ENCODE measurements at places on chromosomes 2 and 18.

DNA sequence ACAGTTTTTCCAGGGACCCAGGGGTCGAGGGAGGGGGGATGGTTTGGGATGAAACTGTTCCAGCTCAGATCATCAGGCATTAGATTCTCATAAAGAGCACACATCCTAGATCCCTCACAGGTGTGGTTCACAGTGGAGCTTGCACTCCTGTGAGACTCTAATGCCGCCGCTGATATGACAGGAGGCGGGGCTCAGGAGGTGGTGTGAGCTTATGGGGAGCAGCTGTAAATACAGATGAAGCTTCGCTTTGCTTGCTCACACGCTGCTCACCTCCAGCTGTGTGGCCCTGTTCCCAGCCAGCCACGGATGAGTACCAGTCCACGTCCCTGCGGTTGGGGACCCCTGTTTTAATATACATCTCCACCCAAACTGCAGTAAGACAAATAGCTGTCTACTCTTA lies 204.2 kb downstream of the AGAP1 start:
- DNase-seq = no peak
- no peaks in the 10 kb centered on the region for H3K36me3 ChIP-seq
- no peak overlapping the region for H3K27ac ChIP-seq
- H3K4me3 ChIP-seq = no peak overlapping the region
- H3K4me1 ChIP-seq = no peaks in the 10 kb centered on the region
- H3K27me3 ChIP-seq = no peaks in the 10 kb centered on the region

- H3K27me3 ChIP-seq = no peaks in the 10 kb centered on the region
- H3K4me1 ChIP-seq = peaks cover 3% of the 10 kb centered on the region
- no peak overlapping the region for H3K4me3 ChIP-seq
- no peak overlapping the region for H3K27ac ChIP-seq
These were observed 15.4 kb downstream of the MRPL44 start for GRCh38 chr2:223972656-223973102.

- peak overlapping the region; percentile 2 for H3K27ac ChIP-seq
- no peak for DNase-seq
- H3K27me3 ChIP-seq = no peaks in the 10 kb centered on the region
- no peaks in the 10 kb centered on the region for H3K36me3 ChIP-seq
- H3K4me1 ChIP-seq = peaks cover 11% of the 10 kb centered on the region
- H3K4me3 ChIP-seq = no peak overlapping the region
These were observed 19.4 kb upstream of the SP5 start for GRCh38 chr2:170695521-170696410.

- no peaks in the 10 kb centered on the region for H3K27me3 ChIP-seq
- no peak for DNase-seq
- H3K36me3 ChIP-seq = no peaks in the 10 kb centered on the region
- H3K4me1 ChIP-seq = no peaks in the 10 kb centered on the region
- no peak overlapping the region for H3K4me3 ChIP-seq
These were observed 100.7 kb downstream of the RAPGEF4 start for GRCh38 chr2:172836347-172836821.

GRCh38 chr2:124025171-124025580 lies at the start of gene CNTNAP5:
TSS of gene CNTNAP5 (plus strand) at chr2:124025287. CDS start at chr2:124025651, 364 bp downstream.
- peak; percentile 95 for DNase-seq
- no peak within 1 kb of the TSS for H3K27ac ChIP-seq
- H3K27me3 ChIP-seq = peaks cover 58% of the 10 kb centered on the region
- H3K4me1 ChIP-seq = peaks cover 4% of the 10 kb centered on the region
- no peaks in the 10 kb centered on the region for H3K36me3 ChIP-seq

DNA sequence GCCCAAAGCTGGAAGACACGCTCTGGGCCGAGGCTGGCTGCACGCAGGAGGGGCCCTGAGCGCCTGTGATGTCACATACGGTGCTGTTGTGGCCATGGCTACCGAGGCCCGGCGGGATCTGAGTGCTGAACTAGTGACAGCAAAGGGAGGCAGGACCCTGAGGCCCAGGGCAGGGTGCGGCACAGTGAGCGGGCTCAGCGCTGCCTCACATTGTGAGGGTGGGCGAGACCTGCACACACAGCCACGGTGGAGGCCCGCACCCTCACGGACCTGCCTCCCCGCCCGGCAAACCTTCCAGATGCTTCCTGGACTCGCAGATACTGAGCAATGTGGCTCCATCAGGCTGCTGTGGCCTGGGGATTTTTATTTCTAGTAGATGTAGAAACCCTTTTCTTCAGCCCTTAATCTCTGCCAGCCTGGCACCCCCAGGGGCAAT lies 133.8 kb upstream of the CTDP1 start:
- no peaks in the 10 kb centered on the region for H3K4me1 ChIP-seq
- H3K4me3 ChIP-seq = no peak overlapping the region
- H3K27me3 ChIP-seq = no peaks in the 10 kb centered on the region
- DNase-seq = peak; percentile 31
- no peaks in the 10 kb centered on the region for H3K36me3 ChIP-seq

DNA sequence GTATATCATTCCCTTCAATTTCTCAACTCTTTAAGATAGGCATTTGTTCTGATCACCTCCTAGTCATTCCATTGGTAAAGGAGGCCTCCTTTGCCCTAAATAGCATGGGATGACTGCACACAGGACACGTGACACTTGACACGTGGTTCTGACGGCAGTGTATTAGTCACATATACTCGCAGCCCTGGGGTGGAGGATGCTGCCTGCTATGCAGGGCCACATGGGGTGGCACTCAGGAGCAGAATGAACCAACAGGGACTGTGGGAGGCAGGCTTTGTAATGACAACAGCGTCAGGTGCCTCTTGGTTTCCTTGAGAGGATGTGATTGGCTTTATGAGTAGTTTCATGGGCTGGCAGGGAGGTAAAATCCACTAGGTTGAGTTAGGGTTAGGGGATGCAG lies 9.3 kb upstream of the KCNS3 start:
- no peak overlapping the region for H3K4me3 ChIP-seq
- no peaks in the 10 kb centered on the region for H3K4me1 ChIP-seq
- no peaks in the 10 kb centered on the region for H3K36me3 ChIP-seq
- H3K27me3 ChIP-seq = peaks cover 13% of the 10 kb centered on the region
- no peak for DNase-seq

GRCh38 chr2:98944775-98945174 lies 8.8 kb upstream of the CRACDL start:
- H3K27ac ChIP-seq = no peak overlapping the region
- no peaks in the 10 kb centered on the region for H3K36me3 ChIP-seq
- peaks cover 1% of the 10 kb centered on the region for H3K27me3 ChIP-seq

DNA sequence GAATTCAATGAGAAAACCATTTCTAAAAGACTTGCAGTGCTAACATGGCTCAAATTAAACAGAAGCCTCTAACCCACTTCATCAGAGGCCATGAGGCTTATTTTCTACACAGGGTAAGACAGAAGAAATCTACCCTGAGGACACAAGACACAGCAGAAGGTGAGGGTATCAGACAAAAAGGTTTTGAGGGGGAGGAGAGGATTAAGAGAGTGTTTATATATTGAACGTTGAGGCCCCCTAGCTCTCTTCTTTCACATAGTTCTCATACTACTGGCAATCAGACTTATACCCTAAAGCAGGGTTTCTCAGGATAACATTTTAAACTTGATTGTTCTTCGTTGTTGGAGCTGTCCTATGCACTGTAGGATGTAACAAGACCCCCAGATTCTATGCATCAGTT lies 21.4 kb downstream of the ORC4 start:
- H3K4me1 ChIP-seq = peaks cover 3% of the 10 kb centered on the region
- peaks cover 15% of the 10 kb centered on the region for H3K36me3 ChIP-seq
- no peaks in the 10 kb centered on the region for H3K27me3 ChIP-seq
- DNase-seq = no peak
- no peak overlapping the region for H3K4me3 ChIP-seq
- no peak overlapping the region for H3K27ac ChIP-seq

- H3K4me3 ChIP-seq = no peak overlapping the region
- no peak for DNase-seq
- H3K36me3 ChIP-seq = no peaks in the 10 kb centered on the region
- H3K4me1 ChIP-seq = no peaks in the 10 kb centered on the region
These were observed 104.5 kb downstream of the ZEB2 start for GRCh38 chr2:144415386-144415785.

DNA sequence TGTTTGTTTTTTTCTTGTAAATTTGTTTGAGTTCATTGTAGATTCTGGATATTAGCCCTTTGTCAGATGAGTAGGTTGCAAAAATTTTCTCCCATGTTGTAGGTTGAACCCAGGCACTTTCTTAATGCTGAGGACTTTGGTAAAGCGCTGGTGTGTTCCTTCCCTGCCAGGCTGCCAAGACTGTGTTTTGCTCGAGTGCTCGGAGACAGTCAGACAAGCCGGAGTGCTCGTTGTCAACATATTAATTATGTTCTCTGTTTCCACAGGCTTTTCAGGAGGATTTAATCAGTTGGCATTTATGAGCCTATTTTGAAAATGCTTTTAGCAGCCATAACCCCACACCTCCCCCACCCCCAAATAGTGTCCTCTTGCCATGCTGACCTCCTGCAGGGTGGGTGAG lies 6.4 kb downstream of the MTCL1 start:
- no peaks in the 10 kb centered on the region for H3K36me3 ChIP-seq
- DNase-seq = no peak
- H3K27me3 ChIP-seq = peaks cover 7% of the 10 kb centered on the region
- H3K4me3 ChIP-seq = no peak overlapping the region

- H3K36me3 ChIP-seq = no peaks in the 10 kb centered on the region
- H3K27ac ChIP-seq = no peak overlapping the region
- peak; percentile 71 for DNase-seq
- no peak overlapping the region for H3K4me3 ChIP-seq
- no peaks in the 10 kb centered on the region for H3K27me3 ChIP-seq
These were observed 141.7 kb downstream of the ARL4C start for GRCh38 chr2:234355021-234355720.

DNA sequence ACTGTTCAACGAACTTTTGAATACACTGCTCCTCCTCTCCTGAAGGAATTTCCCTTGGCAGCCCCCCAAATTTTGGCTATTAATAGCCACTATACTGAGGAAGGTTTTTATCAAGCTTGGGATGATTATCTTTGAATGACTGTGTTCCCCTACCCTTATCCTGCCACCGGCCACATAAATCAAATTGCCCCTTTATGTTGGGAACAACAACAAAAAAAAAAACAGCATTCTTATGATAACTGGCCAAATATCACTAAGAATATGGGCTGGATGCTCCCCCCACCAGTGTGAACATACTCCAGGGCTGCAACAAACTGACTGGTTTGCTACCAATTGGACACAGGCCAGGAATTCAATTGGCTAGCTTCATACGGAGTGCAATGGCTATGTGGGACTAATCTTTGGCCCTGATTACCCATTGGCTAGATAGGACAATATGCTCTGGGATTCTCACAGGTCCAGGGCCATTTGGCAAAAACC lies 20.6 kb downstream of the DUSP11 start:
- no peak overlapping the region for H3K4me3 ChIP-seq
- peaks cover 73% of the 10 kb centered on the region for H3K36me3 ChIP-seq
- no peaks in the 10 kb centered on the region for H3K27me3 ChIP-seq
- no peak overlapping the region for H3K27ac ChIP-seq
- DNase-seq = no peak

- peaks cover 15% of the 10 kb centered on the region for H3K4me1 ChIP-seq
- no peaks in the 10 kb centered on the region for H3K36me3 ChIP-seq
- no peak overlapping the region for H3K27ac ChIP-seq
- no peak for DNase-seq
- no peaks in the 10 kb centered on the region for H3K27me3 ChIP-seq
These were observed 54.4 kb downstream of the LBH start for GRCh38 chr2:30285758-30286157.

DNA sequence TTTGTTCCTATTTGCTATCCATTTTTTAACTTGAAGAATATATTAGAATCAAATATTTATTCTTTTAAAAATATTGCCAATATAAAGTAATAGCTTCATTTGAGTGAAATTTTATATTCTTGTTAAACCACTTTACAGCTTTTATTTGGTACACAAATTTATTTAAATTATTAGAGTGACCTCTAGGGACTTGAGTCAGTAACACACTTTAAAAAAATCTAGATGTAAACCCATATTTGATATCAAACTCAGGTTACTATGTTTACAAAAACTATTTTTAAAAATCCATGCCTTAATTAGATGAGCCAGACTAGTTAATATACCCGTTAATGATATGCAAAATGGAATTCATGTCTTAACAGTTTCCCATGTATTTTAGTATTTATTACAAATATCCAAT lies 134.6 kb downstream of the MAP4K4 start:
- no peak overlapping the region for H3K27ac ChIP-seq
- H3K4me3 ChIP-seq = no peak overlapping the region
- no peaks in the 10 kb centered on the region for H3K27me3 ChIP-seq

- no peak overlapping the region for H3K4me3 ChIP-seq
- no peak for DNase-seq
- H3K27me3 ChIP-seq = no peaks in the 10 kb centered on the region
- H3K36me3 ChIP-seq = no peaks in the 10 kb centered on the region
These were observed 98.9 kb upstream of the ATP8B1 start for GRCh38 chr18:57901825-57902589.

DNA sequence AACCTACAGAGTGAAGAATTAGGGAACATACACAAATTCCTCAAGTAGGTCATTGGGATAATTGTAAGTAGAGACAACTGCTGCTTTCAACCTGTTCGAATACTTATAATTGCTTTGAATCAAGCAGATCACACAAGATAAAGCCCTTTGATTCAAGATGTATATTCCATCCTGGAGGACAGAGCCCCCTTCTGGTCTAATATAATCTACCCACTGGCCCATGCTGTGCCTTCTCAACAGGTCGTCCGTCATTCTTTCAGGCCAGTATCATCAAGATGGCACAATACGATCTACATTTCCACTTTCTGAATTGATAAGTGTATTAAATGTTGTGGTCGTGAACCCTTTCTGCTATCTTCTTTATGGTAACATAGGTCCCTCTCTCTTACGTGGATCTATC lies 387.0 kb upstream of the CDH19 start:
- DNase-seq = no peak
- no peak overlapping the region for H3K27ac ChIP-seq
- H3K27me3 ChIP-seq = no peaks in the 10 kb centered on the region
- H3K4me3 ChIP-seq = no peak overlapping the region
- peaks cover 2% of the 10 kb centered on the region for H3K4me1 ChIP-seq
- H3K36me3 ChIP-seq = no peaks in the 10 kb centered on the region

GRCh38 chr18:31710826-31711225 lies 26.4 kb upstream of the B4GALT6 start:
- no peaks in the 10 kb centered on the region for H3K27me3 ChIP-seq
- no peak overlapping the region for H3K27ac ChIP-seq
- H3K4me3 ChIP-seq = no peak overlapping the region
- peak; percentile 58 for DNase-seq

GRCh38 chr2:156466739-156467405 lies 30.7 kb downstream of the GPD2 start:
- DNase-seq = no peak
- no peak overlapping the region for H3K4me3 ChIP-seq
- H3K4me1 ChIP-seq = peaks cover 8% of the 10 kb centered on the region
- H3K27me3 ChIP-seq = no peaks in the 10 kb centered on the region
- H3K36me3 ChIP-seq = no peaks in the 10 kb centered on the region
- no peak overlapping the region for H3K27ac ChIP-seq

Data from endodermal cell (in vitro differentiated cells).